ENCODE measurements at places on chromosomes 4 and X. TPM values are rescaled to one million over a fixed set of nuclear protein-coding genes. Genes with fewer than 3 reads are reported as not detected.

SCD5 gene
- 173 TPM for total RNA-seq

MAGEA3 gene
- not detected for total RNA-seq

BEND4 gene
- not detected for total RNA-seq

TRIML2 gene
- 41.3 TPM for total RNA-seq

RHOXF2 gene
- total RNA-seq = not detected

RAB40A gene
- total RNA-seq = 2.7 TPM

NXF2 gene
- not detected for total RNA-seq

WNK3 gene
- total RNA-seq = 4.7 TPM

ASB11 gene
- total RNA-seq = not detected

CLTRN gene
- total RNA-seq = 0.79 TPM

GPR78 gene
- 16.9 TPM for total RNA-seq

UGT8 gene
- total RNA-seq = under 0.01 TPM

TRPC5OS gene
- not detected for total RNA-seq

SPON2 gene
- 5.0 TPM for total RNA-seq

TADA2B gene
- 14.2 TPM for total RNA-seq

SSX4 gene
- not detected for total RNA-seq

AMBN gene
- not detected for total RNA-seq

NR3C2 gene
- 52.4 TPM for total RNA-seq

HTR2C gene
- under 0.01 TPM for total RNA-seq

ODAM gene
- 2.0 TPM for total RNA-seq

CSAG3 gene
- not detected for total RNA-seq

TMEM129 gene
- total RNA-seq = 23.4 TPM

FRMPD4 gene
- total RNA-seq = not detected

PABPC1L2B gene
- not detected for total RNA-seq

TMPRSS11F gene
- total RNA-seq = 0.76 TPM

SSX1 gene
- total RNA-seq = not detected

ITIH6 gene
- total RNA-seq = not detected

CCDC110 gene
- total RNA-seq = 0.39 TPM

GPRASP3 gene
- total RNA-seq = 3.9 TPM

CBR4 gene
- 18.1 TPM for total RNA-seq

MAML3 gene
- 1.2 TPM for total RNA-seq

NSD2 gene
- total RNA-seq = 34.2 TPM

AMER1 gene
- 2.4 TPM for total RNA-seq

PHEX gene
- 0.65 TPM for total RNA-seq

PAGE5 gene
- total RNA-seq = not detected

CXorf65 gene
- total RNA-seq = not detected

PAGE4 gene
- not detected for total RNA-seq

GAGE12C gene
- not detected for total RNA-seq

TGIF2LX gene
- not detected for total RNA-seq

PCYT1B gene
- total RNA-seq = under 0.01 TPM

SLITRK2 gene
- total RNA-seq = not detected

CRMP1 gene
- total RNA-seq = not detected

MAGEA2B gene
- total RNA-seq = not detected

POU3F4 gene
- not detected for total RNA-seq

SH2D1A gene
- total RNA-seq = not detected

STOX2 gene
- total RNA-seq = 2.5 TPM

UTP14A gene
- total RNA-seq = 21.6 TPM

SCRG1 gene
- under 0.01 TPM for total RNA-seq

AMOT gene
- total RNA-seq = 221 TPM

CSAG2 gene
- total RNA-seq = not detected

FAM47B gene
- total RNA-seq = not detected

Measured in placental epithelial cell (primary cell).